ENCODE measurements at places on chromosomes 6 and 20.

GRCh38 chr6:137877113-137877512 is 10.1 kb downstream of the TNFAIP3 start:
- DNase-seq, result no peak

GRCh38 chr20:59175861-59176260 is 12.2 kb downstream of the ZNF831 start:
- DNase-seq, result no peak

DNA sequence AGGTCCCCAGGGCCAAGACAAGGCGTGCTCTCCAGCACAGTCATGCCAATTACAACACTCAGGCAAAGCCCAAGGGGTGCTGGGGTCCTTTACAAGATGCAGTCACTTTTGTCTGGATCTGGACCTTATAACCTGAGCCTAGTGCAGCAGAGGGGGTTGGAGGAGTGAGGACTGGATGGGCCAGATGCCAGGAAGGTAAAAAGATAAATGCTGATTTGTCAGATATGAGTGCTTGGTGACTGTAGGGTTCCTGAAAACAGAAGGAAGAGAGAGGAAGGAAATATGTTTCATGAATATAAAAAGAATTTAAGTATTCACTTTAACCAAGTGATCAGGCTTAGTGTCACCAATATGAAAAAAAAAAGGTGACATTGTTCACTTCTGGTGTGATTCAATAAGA is 43.4 kb upstream of the TFAP2A start:
- no peak for DNase-seq

DNA sequence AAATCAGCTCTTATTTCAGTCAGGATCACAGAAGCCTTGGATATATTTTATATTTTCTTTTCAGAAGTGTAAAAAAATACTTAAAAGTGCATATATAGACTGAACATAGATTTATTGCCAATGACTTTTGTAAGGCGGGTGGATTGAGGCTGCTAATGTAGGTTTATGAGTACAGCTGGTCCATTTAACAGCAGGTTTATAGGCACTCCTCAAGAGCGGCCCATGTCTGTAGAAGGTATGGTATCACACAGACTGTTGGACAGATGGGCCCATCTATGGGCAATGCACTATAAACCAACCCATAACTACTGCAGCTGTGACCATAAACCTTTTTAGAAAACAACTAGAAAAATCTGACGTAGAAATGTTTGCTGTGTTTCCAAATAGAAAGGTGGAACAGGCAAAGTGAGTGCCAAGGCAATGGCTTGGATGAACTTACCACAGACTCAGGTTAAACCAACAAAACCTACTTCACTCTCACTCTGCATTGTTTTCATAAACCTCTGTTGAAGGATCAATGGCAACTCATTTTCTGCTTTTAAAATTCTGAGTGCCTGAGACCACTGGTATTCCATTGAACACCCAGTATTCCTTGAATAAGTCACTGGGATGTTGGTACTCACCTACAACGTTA is 170.6 kb upstream of the EYA4 start:
- no peak for DNase-seq

DNA sequence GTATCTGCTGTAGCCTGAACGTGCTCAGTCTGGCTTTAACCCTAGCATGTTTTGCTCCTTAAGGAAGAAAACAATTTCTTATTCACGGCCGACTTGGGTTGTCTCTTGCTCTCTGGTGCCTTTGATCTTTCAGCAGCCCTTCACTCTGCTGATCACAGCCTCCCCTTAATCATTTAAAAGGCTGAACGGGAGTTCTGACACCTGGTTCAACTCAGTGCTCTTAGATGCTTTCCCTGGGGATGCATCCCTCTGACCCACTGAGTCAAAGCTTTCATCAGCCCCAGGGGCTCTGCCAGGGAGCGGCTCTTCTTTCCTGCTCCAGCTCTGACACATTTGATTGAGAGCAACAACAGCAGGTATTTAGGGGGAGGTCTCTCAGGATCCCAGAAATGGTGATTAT is 79.0 kb upstream of the FYN start:
- no peak for DNase-seq

- DNase-seq, result no peak
Measured at GRCh38 chr6:155228546-155229166, 35.2 kb upstream of the CLDN20 start.

DNA sequence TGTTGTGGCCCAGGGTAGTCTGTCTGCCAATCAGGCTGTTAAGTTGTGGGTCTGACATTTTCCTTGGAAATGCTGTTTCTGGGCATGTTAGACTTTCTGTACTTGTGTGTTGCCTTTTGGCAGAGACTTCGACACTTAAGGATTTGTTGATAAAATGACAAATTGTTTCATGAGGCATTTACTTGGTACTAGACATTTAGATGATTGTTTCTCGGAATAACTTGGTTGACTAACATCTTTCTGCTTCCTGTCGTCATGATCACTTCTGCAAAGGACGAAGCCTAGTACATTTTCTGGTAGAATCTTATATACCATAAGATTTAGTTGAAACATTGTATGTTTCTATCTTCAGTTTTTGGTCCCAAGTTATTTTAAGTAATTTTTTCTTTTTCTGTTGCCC is 34.1 kb downstream of the UTRN start:
- no peak for DNase-seq

DNA sequence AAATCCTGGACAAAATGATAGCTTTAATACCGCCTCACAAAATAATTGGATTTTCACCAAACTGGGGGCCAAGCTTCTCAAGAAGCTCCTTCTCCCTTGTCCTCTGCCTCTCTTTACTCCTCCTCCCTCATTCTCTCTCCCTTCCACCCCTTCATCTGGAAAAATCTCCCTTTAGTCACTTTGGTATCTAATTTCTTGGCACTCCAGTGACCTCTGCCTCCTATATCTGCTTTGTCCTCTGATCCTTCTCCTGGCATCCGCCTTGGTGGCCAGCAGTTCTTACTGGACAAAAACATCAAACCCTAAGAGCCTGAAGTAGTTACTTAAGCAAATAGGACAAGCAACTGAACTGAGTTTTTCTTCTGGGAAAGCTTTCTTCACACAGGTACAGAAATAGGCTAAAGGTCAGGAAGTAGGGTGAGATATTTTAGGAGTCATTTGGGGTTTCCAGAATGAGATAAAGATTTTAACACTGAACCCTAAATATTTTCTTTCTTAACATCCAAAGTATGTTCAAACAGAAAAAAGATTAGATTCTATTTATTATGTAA is 220.7 kb downstream of the ARHGAP18 start:
- no peak for DNase-seq

- DNase-seq, result no peak
Measured at GRCh38 chr20:63698739-63699465, 2.5 kb downstream of the TNFRSF6B start.

GRCh38 chr6:111987295-111987694 is 66.6 kb upstream of the CCN6 start:
- no peak for DNase-seq

DNA sequence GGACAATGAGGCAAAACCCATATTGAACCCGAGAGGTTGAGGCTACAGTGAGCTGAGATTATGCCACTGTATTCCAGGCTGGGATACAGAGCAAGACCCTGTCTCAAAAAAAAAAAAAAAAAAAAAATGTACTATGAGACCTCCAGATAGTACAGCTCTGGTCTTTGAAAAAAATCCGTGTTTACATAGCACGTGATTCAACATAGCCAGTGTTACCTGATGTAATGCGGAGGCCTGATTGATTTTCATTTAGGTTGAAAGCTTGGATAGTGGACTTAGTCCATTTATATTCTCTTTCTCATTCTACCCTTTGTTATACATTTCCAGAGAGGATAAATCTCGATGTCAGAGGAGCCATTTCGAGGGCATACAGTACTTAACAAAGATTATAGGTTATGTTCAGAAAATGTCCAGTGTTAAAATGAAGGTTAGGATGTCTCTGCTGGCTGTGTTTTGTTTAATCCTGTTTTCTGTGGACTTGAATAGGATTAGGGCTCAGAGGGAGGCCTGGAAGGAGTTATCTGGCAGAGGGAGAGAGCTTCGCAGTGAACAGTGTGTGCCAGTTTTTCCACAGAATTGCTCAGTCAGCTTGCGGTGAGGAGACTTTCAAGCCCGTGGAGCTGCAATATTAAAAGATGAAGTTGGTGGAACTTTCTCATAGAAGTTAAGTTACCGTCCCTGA is 33.9 kb upstream of the BCLAF1 start:
- DNase-seq, result no peak

DNA sequence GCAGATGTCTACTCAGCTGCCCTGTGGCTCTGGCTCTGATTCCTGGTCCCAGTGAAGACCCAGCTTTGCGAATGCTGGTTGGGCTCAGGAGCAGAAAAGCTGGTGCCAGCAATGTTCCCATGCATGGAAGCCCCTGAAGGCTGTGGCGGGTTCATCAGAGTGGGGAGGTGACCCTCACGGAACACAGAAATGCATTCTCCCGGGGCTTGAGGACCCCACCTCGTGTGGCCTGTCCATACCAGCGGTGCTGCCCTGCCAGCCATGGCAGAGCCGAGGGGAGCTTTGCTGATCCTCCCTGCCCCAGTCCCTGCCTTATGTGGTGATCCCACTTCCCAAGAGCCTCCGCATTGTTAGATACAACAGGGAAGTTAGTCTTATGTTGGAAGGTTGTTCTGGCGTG is 157.7 kb upstream of the THBS2 start:
- DNase-seq, result no peak

- DNase-seq, result no peak
Measured at GRCh38 chr20:44106615-44107014, 80.4 kb downstream of the JPH2 start.
